ENCODE measurements at places on chromosomes 7 and 10.

GRCh38 chr10:121540732-121541395 is 57.4 kb downstream of the FGFR2 start:
- no peak for DNase-seq

- no peak for DNase-seq
Observed at GRCh38 chr10:16853201-16853600, 36.0 kb upstream of the RSU1 start.

DNA sequence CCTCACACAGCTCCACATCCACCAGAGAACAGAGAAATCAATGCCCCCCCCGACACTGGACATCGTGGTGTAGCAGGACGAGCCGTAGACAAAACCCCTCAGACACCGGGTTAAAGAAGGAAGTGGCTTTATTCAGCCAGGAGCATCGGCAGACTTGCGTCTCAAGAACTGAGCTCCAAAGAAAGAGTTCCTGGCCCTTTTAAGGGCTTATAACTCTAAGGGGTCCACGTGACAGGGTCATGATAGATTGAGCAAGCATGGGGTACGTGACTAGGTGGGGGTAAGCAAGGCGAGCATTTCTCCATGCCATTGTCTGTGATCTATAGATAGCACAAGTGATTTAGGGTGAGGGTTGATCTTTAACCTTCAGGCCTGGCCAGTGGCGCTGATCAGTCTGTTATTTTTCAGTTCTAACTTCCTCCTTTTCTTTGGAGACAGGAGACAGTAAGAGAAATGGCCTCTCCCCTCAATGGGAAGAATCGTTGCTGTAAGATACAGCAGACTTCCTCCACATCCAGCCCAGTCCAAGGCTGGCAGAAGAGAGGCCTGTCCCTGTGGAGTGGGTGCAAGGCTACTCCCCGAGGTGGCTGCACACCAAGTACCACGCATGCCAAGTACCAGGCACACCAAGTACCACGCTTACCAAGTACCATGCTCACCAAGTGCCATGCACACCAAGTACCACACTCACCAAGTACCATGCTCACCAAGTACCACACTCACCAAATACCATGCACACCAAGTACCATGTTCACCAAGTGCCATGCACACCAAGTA is 19.5 kb upstream of the PPP2R2D start:
- DNase-seq, result no peak

DNA sequence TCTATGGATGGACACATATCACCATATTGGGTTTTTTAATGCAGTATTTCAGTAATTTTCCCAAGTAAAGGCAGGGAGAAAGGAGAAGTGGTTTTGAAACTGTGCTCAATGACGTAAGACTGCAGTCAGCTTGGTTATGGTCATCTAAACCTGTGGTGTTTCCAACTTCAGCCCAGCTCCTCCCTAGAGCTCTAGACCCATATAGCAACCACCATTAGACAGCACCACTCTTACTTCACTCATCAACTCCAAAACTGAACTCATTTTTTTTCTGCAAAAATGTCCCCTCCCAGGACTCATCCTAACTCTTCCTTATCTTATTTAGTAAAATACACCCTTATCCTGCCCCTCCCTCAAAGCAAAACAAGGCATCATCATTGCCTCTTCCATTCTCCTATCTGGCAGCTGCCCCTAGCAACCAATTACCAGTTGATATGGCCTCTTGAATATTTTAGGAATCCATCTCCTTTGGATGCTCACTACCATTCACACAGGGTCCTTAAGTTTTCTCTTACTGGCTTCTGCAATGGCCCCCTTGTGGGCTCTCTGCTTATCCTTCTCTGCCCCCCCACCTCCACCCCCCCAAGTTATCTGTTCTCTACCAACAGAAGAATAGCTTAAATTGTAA is 1.5 kb upstream of the RALA start:
- DNase-seq, result no peak

All from effector memory CD8-positive, alpha-beta T cell (primary cell).